CD4-positive, alpha-beta T cell (primary cell): ENCODE measurements at places on chromosomes 5 and 9. TPM values are rescaled to one million over a fixed set of nuclear protein-coding genes. Genes with fewer than 3 reads are reported as not detected.

- DNase-seq: no peak
Observed at GRCh38 chr5:111447822-111448221, 64.5 kb downstream of the STARD4 start.

SHC3 gene
- not detected for total RNA-seq

IL7R gene
- total RNA-seq: 623 TPM

ZCCHC10 gene
- 17.7 TPM for total RNA-seq

DNA sequence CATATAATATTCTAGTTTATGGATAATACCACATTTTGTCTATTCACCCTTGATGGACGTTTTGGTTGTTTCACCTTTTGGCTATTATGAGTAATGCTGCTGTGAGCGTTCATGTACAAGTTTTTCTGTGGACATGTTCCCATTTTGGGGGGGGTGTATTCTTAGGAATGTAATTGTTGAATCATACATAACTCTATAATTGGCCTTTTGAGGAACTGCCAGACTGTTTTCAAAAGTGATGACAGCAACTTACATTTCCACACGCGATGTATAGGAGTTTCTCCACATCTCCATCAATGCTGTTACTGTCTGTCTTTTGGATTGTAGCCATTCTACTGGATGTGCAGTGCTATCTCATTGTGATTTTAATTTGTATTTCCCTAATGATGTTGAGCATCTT is 69.8 kb downstream of the SLC46A2 start:
- DNase-seq: no peak

DNA sequence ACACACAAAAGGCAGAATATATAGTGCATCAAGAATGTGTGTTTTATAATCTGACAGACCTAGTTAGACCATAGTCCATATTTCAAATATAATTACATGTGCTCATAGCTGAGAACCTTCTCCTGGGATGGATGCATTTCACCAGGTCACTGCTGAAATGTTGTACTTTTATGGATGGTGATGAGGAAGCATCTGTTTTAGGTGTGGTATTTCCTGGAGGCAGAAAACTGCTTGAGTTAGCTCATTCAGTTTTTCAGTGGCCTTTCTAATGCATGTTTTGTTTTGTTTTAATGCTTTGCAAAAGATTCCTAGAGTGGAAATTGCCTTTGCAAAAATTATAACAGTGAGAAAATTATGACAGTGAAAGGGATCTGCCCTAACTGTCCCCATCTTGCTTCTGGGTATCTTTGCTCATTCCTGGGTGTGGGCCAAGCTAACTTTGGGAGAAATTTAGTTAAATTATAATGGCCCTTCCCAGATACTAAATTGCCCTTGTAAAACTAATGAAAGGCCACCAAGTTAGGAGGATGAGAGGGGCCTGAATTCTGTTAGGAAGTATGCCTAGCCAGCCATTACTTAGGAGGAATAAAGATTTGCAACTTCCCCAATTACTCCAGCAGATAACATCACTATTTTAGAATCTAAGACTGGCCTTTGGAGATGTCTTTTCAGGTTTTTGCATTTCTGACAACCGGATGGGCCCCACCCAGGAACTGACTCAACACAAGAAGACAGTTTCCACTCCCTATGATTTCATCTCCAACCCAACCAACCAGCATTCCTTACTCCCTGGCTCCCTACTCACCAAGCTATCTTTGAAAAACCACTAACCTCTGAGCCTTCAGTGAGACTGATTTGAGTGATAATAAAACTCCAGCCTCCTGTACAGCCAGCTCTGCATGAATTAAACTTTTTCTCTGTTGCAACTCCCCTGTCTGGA is 7.0 kb upstream of the IL12B start:
- peak; percentile 16 for DNase-seq

EPB41L4A gene
- total RNA-seq: 0.08 TPM

IL5 gene
- not detected for total RNA-seq

BTNL8 gene
- not detected for total RNA-seq

PCDH12 gene
- total RNA-seq: not detected

- DNase-seq: no peak
Observed at GRCh38 chr5:81017320-81017719, 57.2 kb downstream of the RASGRF2 start.

WNK2 gene
- 0.19 TPM for total RNA-seq

LCN12 gene
- 1.3 TPM for total RNA-seq

GRCh38 chr9:35079426-35080341 is at the start of gene FANCG:
Gene FANCG, minus strand, starts transcription at chr9:35079942. Its CDS starts 418 bp downstream, at chr9:35079524.
- peak; percentile 74 for DNase-seq

DNA sequence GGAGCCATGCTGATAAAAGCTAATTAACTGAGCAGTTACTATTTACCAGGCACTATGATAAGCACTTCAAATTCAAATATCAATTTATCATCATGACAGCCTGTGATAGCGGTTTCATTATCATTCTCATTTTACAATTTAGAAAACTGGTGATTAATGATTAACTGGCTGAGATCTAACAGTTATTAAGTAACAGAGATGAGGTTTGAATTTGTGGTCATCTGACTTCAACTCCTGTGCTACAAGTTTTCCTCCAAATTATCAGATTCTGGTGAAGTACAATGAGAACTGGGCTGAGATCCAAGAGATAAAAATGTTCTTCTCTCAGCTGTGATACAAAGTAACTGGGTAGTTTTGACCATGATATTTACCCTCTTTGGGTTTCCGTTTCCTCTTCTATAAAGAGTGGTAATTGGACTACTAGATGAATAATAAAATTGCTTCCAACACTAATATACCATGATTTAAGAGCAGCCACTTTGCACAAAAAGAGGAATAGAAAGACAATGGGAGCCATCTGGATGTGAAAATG is 74.5 kb upstream of the CCNG1 start:
- no peak for DNase-seq

GRCh38 chr5:154257046-154257445 is 66.5 kb downstream of the GALNT10 start:
- no peak for DNase-seq

- DNase-seq: no peak
Observed at GRCh38 chr5:173751266-173751600, 134.8 kb upstream of the BOD1 start.
